CD4-positive, alpha-beta T cell treated with Interleukin-2 at 100 ng/mL for 4 hours (primary cell): ENCODE measurements at places on chromosomes 4 and X.

GRCh38 chr4:114019276-114019968 is 40.0 kb upstream of the ARSJ start:
- DNase-seq: no peak

GRCh38 chr4:65954416-65954815 is 284.1 kb upstream of the EPHA5 start:
- no peak for DNase-seq

DNA sequence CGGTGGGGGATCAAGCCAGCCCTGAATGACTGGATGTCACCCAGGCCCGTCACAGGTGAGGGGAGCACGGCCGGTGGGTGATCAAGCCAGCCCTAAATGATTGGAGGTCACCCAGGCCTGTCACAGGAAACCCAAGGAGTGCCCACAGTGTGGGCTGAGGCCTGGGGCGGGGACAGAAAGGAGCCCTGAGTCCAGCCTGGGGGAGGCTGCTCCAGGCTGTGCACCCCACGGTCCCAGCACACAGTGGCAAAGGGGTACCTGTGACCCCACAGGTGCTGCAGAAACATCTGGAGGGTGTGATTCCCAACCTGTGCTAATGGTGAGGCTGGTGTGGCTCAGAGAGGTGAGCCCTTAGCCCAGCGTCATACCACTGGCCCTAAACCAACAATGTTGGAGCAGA is 6.2 kb upstream of the CPLX1 start:
- DNase-seq: no peak

- DNase-seq: no peak
Observed at GRCh38 chrX:26789751-26790150, 573.8 kb downstream of the MAGEB5 start.

GRCh38 chrX:132677233-132677716 is 188.4 kb upstream of the MBNL3 start:
- no peak for DNase-seq

DNA sequence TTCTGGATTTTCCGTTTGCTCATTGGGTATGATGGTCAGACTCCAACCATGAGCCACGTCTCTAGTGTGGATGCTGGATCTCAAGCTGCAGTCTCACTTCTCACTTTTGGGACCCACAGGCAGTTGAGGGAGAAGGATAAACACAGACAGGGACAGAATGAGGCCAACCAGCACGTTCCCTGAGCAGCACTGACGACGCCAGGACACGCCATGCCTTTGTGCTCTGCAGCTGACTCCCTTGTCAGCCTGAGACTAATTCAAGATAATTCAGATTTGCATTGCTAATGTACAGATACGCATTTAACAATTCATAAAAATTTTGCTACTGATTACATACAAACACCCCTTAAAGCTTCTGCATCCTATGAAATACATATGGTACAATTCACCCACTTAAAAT is 106.5 kb downstream of the FAM193A start:
- DNase-seq: no peak

DNA sequence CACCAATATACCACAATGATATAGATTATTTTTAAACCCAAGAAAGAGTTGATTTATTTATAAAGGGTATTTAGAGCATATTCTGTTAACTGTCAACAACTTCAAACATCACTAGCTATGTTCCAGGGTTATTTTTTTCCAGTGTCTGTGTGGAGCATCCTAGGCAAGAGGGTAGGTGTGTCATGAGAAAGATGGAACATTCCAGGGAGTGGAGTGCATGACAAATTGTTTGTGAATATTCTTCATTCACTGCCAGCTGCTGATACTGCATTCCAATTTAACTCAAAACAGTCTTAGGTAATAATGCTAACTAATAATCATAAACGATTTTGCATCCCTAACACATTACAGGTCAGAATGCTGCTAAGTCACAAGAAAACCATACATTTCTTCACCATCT is 148.7 kb upstream of the RASGEF1B start:
- DNase-seq: no peak

DNA sequence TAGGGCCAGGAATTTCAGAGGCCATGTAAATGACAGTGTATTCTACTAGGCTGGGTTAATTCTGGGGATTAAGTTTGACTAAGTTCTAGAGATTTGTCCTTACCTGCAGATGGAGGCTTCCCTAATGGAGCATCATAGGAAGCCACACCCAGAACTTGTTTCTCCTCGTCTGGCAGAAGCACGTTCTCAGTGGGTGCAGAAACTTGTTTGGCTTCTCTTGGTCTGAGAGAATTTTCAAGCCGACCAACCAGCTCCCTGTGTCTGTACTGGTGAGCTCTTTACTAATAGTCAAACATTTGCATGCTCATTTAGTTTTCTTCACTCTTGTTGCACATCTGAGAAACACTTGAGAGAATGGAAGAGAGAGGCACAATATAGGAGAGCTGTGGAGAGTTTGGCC is 907 bp upstream of the ATP10D start:
- no peak for DNase-seq

DNA sequence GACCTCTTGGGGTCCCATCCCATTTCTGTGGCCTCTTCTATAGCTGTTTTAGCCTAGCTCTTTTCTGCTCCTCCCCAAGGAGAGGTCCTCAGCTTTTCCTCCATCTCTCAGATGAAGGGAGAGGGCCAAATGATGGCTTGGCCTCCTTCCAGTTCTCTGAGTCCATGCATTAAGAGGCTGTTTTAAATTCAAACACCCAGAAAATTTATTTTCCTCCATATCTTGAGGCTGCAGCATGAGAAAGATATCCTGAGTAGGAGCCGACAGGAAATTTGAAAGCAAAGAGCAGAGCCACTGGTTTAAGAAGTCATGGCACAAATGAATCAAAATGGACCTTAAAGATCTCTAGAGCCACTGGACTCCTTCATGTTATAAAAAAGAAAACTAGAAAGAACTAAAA is 558.8 kb downstream of the MID1IP1 start:
- no peak for DNase-seq

DNA sequence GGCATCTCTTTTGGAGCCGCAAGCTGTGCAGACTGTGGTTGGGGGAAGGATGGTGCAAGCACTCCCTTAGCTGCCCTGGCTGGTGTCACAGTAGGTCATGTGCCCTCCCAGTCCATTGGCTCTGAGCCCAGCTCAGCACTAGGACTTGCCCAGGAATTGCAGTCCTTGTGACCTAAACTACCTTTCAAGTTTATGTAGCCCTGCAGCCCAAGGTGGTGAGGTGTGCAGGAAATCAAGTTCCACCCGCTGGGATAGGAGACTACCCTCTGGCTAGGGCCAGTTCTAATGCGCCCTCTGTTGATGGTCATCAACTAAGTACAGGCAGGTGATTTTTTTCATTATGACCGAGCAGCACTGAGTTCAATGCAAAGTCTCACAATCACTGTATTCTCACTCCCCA is 335.2 kb downstream of the UBE2NL start:
- no peak for DNase-seq

GRCh38 chrX:75156531-75156945 is 455 bp upstream of the ABCB7 start:
- peak; percentile 0 for DNase-seq

DNA sequence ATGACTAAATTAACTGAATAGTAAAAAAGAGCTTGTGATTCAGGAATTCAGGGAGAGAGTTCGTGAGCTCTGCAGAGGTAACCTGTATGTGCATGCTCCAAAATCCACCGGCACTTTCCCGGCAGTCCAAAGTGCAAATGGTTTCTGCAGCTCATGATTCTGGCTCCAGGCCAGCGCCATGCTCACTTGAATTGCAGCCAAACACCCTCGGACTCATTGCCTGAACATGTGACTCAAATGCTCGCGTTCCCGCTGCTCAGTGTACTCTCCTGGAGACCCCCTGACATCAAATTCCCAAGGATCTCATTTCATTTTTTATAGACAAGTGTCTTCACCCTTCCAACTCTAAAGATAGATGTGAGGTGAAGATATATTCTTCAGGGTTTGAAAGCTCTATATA is 44.1 kb upstream of the SH3RF1 start:
- DNase-seq: no peak

DNA sequence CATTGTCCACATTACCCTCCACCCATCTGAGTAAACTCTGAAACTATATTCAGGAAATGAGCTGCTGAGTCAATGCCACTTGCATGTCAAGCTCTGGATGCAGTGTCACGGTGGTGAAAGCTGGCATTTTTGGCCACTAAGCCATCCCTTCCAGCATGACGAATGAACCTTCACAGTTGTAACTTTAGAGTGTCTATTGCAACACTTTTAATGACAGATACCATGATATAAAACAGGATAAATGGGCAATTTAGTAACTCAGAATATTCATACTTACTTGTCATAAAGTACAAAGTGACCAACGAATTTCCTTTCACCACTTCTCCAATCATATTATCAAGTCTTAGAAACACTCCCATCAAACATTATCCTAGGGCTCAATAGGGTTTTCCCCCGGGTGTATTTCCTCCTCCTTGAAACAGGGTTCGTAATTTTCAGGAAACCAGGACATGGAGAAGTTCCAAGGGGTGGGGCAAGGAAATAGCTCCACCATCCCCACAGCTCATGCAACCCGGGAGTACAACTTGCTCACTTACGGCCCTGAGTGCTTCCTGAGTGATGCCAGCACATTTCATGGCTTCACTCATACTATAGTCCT is 73.1 kb downstream of the MTHFD2L start:
- no peak for DNase-seq

- no peak for DNase-seq
Observed at GRCh38 chr4:18197467-18197866, 175.9 kb upstream of the LCORL start.

GRCh38 chr4:85445050-85445639 is 29.8 kb upstream of the ARHGAP24 start:
- no peak for DNase-seq

DNA sequence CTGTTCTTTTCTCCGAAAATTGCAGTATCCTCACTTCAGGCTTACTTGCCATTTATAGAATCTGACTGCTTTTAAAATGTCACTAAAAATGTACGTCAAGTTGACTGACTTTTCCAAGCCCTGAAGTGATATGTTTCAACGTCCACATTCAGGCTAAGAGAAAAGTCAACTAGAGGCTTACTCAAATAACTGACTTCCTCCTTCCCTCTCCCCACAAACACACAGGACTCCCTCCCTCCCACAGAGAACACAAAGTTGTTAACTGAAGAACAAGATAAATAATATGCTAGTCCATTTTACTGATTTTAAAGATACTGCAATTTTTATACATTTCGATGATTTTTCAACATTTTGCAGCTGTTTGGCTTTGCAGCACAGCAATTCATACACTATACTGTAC is 13.8 kb upstream of the CDKL2 start:
- no peak for DNase-seq

- no peak for DNase-seq
Observed at GRCh38 chr4:37465296-37465695, 220.8 kb downstream of the NWD2 start.

DNA sequence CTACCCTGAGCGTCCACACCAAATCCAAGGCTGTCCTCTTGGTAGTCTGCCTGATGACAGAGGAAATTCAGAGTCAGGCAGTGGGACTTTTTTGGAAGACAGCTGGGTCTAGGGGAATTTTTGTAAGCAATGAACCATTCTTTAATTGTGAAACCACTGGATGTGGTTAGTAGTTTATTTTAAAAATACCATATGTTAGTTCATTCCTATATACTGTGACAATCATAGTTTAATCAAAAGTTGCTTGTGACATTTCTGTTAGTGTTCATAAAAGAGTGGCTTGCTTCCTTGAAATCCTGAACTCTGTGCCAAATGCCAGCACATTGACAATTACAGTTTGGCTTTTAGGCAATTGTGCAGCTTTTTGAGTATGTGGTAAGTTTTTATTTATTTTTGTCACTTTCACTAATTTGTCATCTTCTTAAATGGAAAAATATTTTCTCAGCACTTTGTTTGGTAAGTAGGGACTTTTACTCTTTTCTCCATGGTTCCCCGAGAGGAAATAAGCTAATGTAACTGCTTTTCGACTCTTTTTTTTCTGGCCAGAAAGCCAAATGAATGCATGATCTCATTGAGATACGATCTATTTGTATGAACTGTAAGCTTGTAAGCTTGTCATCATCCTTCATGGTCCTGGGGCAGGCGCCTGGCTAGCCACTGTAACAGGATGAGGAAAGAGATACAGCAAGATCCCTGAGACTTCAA is 72.6 kb upstream of the SLC4A4 start:
- DNase-seq: no peak

GRCh38 chr4:152771741-152772533 is 7.6 kb downstream of the TIGD4 start:
- no peak for DNase-seq

DNA sequence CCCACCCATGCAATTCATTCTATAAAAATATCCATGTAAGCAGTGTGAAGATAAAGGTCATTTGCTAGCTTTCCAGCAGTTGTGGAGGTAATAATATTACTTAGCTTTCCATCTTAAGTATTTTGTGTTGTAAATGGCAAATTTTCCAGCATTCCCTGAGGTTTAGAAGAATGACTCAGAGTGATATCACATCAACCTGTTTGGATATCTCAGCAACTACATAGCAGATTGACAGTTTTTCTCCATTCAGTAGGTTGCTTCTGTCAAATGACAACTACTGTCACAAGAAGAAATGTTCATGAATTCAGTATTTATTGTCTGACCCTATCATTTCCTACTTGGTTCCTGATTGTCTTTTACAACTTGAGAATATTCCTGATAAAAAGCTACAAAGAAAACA is 434.9 kb upstream of the GALNTL6 start:
- DNase-seq: no peak

GRCh38 chrX:135295238-135295943 is 13.9 kb upstream of the ETDC start:
- peak; percentile 49 for DNase-seq

DNA sequence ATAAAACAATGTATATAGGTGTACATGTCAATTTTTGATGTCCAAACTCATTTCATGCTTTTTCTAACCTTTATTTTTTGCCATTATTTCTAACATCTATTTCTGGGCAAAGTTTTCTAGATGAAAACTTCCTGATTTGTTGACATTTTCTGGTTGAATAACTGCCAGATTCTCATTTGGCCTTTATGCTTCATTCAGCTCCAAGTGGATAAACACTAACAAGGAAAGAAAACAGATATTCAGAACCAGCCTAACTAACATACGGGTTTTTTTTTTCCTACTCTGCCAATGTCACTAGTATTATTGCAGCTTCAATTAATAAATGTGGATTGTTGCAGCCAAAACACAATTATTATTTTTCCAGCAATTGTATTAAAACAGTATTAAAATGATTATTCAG is 50.9 kb upstream of the RAP1GDS1 start:
- DNase-seq: no peak

DNA sequence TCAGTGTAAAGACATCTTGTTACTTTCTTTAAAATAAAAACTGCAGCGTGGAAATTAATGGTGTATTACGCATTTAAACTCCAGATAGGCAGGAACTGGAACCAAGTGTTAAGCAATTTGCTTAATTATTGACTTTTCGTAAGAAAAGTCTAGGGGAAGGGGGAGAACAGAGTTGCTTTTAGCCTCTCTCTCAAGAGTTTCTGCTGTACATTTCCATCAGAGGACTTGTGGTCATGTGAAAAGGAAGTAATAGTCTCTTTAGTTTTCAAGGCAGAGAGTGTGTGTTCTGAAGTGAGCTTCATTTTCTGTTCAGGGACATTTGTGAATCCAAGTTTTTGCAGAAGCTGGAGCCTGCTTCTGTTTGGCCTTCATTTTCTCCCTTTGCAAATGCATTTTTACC is 127.2 kb downstream of the UBE2K start:
- DNase-seq: no peak
